ENCODE measurements at places on chromosomes 3 and 15.

- no peak for DNase-seq
Observed at GRCh38 chr3:146851665-146852064, 246.5 kb upstream of the PLSCR5 start.

DNA sequence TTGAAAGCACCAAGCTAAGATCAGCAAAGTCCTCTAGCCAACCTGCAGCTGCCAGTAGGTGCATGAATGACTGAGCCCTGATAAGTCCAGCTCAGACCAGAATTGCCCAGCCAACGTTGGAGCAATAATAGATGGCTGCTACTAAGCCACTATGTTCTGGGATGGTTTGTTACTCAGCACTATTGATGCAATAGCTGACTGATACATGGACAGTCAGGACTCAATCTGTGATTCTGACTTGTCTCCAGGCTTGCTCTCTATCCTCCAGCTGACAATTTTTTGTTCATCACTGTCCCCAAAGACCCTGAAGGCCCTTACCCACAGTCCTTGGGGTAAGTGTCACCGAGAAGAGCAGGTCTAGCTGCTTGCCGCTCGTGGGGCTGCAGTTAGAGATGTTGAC lies 55.3 kb downstream of the CDCP1 start:
- DNase-seq: no peak

- DNase-seq: no peak
Observed at GRCh38 chr3:111311709-111312235, 230.2 kb upstream of the CD96 start.

- DNase-seq: no peak
Observed at GRCh38 chr15:27690290-27690689, 408.8 kb downstream of the OCA2 start.

GRCh38 chr15:100885116-100885515 lies 5.5 kb downstream of the ALDH1A3 start:
- no peak for DNase-seq

GRCh38 chr3:55486101-55486856 lies 827 bp downstream of the WNT5A start:
- no peak for DNase-seq

- DNase-seq: no peak
Observed at GRCh38 chr3:51908026-51908425, 4.9 kb upstream of the IQCF1 start.

- no peak for DNase-seq
Observed at GRCh38 chr15:87224404-87224803, 1032.1 kb downstream of the NTRK3 start.

DNA sequence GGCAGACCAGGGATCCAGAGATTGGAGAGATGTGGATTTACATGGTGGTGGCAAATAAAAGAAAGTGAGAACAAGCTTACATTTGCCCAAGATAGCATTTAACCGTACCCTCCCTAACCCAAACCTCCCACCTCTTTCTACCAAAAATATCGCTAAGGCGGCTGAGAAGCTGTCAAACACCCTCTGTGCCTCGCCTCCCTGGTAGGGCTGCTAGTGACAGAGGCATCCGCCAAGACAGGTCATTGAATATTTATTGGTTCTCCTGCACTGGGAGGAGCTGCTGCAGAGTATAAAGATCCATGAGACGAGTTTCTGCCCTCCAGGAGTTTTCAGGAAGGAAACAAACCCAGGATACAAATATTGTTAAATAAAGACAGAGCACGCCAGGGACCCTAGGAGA lies 107.3 kb upstream of the TMC3 start:
- no peak for DNase-seq

- no peak for DNase-seq
Observed at GRCh38 chr15:35958975-35959374, 413.0 kb upstream of the DPH6 start.

GRCh38 chr3:117954131-117954530 lies 1080.5 kb downstream of the IGSF11 start:
- DNase-seq: no peak

DNA sequence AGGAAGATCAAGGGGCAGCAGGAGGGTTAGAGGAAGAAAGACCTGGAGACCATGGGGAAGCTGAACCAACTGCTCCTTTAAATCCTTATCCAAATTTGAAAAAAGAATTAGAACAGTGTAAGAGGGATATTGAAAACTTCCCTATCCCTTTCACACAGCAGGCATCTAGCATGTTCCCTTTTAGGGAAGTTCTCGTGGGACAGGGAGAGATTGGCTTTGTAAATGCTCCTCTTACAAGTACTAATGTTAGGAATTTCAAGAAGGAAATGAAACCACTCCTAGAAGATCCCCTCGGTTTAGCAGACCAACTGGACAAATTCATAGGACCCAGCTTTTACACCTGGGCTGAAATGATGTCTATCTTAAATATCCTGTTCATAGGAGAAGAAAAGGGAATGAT lies 41.5 kb downstream of the PPCDC start:
- no peak for DNase-seq

Data from SHP77 treated with DMSO at 0.1 percent for 48 hours (cell line).